ENCODE measurements at places on chromosomes 3 and 15.

GRCh38 chr3:128992926-128993460 is 883 bp downstream of the CFAP92 start:
- H3K4me3 ChIP-seq: no peak overlapping the region
- no peak overlapping the region for H3K27ac ChIP-seq

DNA sequence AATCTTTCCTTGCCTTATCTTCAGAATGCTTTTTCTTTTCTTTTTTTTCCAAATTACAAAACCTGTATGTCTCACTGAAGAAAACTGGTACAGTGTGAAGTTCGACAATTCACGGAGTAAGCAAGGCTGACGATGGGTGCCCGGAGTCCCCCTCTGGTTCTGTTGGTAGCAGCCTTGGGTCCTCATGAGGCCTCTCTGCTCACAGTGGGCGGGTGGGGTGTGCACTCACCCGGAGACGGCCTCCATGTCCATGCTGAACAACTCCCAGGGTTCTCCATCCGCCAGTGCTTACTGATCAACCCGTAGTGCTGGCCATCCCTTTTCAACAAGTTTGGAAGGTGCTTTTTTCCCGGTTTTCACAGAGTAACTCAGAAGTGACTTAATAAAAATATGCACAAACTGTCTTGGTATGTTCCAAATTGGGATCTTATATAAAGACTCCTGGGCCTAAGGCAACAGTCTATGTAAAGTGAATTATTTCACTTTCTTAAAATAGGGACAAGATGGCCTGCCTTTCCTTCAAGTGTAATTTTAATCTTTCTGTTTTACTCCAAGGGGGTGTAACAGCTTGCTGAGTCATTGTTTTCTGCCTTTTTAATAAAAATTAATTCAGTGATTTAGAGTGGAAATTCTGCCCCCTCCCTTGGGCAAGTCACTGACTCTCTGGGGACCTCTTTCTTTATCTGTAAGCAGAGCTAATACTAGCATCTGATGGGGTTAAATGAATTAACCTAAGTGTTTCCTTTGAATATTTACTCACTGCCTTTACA is 23.7 kb downstream of the LRRK1 start:
- DNase-seq: no peak
- no peak overlapping the region for H3K4me3 ChIP-seq
- peaks cover 2% of the 10 kb centered on the region for H3K4me1 ChIP-seq
- no peaks in the 10 kb centered on the region for H3K27me3 ChIP-seq
- no peak overlapping the region for H3K27ac ChIP-seq
- no peaks in the 10 kb centered on the region for H3K36me3 ChIP-seq

- H3K4me1 ChIP-seq: no peaks in the 10 kb centered on the region
- no peaks in the 10 kb centered on the region for H3K36me3 ChIP-seq
- no peak for DNase-seq
- no peak overlapping the region for H3K27ac ChIP-seq
These were observed 24.3 kb downstream of the NDUFAF1 start for GRCh38 chr15:41377978-41378377.

DNA sequence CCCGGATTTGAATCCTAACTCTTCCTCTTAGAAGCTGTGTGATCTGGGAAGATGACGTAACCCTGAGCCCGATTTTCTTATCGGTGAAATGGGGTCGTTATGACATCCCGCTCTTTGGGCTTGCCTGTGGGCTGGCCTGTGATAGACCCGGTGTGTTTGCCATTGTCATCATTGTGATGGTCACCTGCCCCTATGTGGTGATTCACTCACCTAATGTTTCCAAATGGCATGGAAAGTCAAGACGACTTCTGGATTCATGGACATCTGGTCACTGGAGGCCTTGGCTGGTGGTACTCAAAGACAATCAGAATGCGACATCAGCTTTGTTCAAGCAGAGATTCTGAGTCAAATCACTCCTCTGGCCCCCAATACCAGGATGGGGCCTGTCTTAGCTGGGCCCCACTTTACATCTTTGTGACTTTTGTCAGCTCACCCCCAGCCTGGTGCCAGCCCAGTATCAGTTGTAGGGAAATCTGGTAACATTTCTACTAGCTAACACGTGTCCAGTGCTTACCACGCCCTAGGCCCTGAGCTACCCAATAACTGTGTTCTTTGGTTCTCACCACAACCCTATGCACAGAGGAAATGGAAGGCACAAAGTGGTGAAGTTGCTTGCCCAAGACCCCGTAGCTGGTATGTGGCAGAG is 2.8 kb downstream of the TMEM43 start:
- H3K4me1 ChIP-seq: peaks cover 24% of the 10 kb centered on the region
- peak overlapping the region; percentile 98 for H3K27ac ChIP-seq
- no peaks in the 10 kb centered on the region for H3K27me3 ChIP-seq
- no peak for DNase-seq
- H3K36me3 ChIP-seq: peaks cover 41% of the 10 kb centered on the region

DNA sequence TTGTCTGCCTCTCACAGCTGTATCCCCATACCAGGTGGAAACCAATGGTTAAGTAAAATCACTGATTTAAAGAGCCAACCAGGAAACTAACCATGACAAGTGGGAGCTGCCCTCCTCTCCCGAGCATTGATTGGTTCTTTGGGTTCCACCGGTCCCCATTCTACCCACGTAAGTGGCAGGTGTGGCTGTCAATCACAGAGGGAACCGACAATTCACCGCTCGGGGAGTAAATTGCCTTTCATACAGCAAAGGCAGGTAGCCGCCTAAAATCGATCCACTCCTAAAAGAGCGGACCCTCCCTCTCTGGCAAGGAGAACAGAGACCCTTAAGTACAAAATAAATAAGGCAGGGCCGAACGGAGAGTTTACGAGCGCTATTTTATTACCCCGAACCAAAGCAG is 1.2 kb downstream of the ERC2 start:
- H3K27me3 ChIP-seq: peaks cover 89% of the 10 kb centered on the region
- DNase-seq: no peak

DNA sequence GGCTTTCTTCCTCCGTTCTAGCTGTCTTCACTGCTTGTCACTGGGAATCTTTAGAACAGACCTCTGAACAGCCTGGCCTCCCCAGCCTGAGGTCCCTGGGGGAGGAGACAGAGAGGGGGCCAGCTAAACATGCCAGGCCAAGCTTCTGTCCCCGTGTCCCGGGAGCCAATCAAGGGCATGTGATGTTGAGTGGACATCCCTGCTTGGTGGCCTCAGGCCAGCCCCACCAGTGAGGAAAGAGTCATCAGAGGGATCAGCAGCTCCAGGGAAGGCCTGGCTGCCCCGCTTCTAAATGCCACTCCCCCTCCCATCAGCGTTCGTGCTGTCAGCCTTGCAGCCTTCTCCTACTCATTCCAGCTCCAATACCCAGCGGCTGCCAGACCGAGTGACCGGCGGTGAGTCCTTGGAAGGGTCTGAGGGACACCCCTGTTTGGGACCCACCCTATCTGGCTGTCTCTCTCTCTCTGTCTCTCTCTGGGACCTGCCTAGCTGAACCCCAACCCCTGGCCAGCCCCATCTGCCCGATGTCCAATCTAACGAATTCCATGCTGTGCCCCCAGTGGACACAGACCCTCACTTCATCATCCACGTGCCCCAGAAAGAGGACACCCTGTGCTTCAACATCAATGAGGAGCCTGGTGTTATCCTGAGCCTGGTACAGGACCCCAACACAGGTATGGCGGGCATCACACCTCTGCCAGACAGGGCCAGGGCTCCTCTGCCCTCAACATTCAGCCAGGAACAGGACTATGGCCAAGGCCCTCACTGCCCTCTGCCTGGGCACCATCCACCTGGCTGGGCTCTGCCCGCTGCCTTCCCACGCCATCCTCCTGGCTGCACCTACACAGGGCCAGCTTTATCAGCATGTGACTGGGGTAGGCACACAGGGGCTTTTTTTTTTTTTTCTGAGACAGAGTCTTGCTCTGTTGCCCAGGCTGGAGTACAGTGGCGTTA is 6.6 kb upstream of the ITIH3 start:
- H3K27me3 ChIP-seq: no peaks in the 10 kb centered on the region
- no peak overlapping the region for H3K27ac ChIP-seq
- no peaks in the 10 kb centered on the region for H3K4me1 ChIP-seq

- DNase-seq: no peak
- H3K27ac ChIP-seq: no peak overlapping the region
- no peaks in the 10 kb centered on the region for H3K27me3 ChIP-seq
- H3K4me1 ChIP-seq: no peaks in the 10 kb centered on the region
- H3K36me3 ChIP-seq: no peaks in the 10 kb centered on the region
These were observed 514.4 kb upstream of the ARRDC4 start for GRCh38 chr15:97446138-97446537.

DNA sequence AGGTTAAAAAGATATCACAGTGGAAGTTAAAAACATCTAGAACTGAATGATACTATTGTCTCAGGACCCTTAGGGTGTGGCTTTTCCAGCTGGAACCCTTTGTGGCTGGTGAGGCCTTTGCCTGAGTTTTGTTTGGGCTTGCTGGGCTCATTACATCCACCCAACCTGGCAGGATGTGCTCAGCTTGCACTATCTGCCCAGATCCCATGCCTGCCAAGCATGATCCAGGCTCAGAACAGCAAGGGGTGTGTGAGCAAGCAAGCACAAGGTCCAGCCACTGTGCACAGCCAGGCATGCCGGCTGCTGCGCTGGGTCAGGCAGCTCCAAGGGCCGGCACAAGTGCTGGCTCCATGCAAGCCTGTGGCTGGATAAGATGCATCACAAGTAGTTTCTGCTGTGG is 512.7 kb upstream of the CDIN1 start:
- H3K27me3 ChIP-seq: no peaks in the 10 kb centered on the region
- no peak overlapping the region for H3K4me3 ChIP-seq
- no peaks in the 10 kb centered on the region for H3K4me1 ChIP-seq
- no peak overlapping the region for H3K27ac ChIP-seq

- DNase-seq: no peak
- H3K36me3 ChIP-seq: no peaks in the 10 kb centered on the region
- H3K4me1 ChIP-seq: peaks cover 6% of the 10 kb centered on the region
These were observed at the start of gene ENTPD3 for GRCh38 chr3:40387001-40387894. Gene ENTPD3 (plus strand): TSS chr3:40387184. CDS start chr3:40388058, 874 bp downstream.
